ENCODE measurements at places on chromosomes 5 and 9.

DNA sequence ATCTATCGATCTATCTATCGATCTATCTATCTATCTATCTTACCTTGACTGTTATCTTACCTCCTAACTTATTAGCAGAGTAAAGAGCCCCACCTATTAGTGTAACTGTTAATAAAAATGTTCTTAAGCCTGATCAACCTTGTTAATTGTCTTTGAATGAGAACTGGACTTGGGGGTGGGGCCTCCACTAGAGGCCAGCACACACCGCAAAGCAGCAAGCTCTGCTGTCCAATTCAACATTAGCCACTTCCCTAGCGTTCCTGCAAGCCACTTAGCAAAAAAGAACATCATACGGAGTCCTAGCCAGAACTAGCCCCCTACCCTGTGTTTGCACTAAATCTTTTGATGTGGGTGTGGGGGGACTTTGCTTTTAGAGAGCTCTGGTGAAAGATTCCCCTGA lies 515.8 kb downstream of the KDM4C start:
- DNase-seq, result no peak

GRCh38 chr5:178642351-178642909 lies 15.6 kb upstream of the CLK4 start:
- DNase-seq, result no peak

GRCh38 chr9:7937761-7938491 lies 138.3 kb upstream of the DMAC1 start:
- no peak for DNase-seq

DNA sequence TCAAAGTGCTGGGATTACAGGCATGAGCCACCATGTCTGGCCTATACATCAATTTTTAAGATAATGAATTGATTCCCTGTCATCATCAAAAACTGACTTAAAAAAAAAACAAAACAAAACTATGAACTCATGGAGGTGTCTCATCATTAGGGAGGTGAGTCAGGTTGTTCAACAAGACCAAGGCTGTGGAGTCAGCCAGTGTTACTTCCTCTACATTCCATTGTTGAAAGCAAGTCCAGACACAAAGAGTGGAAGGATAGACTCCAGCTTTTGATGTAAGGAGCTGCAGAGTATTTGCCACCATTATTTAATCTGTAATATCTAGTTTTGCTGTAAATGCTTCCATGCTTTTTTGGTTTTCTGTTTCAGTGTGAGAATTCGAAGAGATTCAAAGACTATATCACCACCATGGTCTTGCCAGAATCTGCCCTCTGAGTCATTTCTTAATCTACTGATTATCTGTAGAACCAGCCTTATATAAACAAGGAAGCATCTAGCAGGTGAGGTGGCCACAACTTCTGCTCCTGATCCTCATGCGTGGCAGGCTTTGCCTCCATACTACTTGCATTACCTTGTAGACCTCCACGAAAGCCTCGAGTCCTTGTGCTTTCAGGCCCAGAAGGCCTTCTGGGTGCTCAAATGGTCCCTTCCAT lies 156.1 kb downstream of the FGF1 start:
- no peak for DNase-seq

DNA sequence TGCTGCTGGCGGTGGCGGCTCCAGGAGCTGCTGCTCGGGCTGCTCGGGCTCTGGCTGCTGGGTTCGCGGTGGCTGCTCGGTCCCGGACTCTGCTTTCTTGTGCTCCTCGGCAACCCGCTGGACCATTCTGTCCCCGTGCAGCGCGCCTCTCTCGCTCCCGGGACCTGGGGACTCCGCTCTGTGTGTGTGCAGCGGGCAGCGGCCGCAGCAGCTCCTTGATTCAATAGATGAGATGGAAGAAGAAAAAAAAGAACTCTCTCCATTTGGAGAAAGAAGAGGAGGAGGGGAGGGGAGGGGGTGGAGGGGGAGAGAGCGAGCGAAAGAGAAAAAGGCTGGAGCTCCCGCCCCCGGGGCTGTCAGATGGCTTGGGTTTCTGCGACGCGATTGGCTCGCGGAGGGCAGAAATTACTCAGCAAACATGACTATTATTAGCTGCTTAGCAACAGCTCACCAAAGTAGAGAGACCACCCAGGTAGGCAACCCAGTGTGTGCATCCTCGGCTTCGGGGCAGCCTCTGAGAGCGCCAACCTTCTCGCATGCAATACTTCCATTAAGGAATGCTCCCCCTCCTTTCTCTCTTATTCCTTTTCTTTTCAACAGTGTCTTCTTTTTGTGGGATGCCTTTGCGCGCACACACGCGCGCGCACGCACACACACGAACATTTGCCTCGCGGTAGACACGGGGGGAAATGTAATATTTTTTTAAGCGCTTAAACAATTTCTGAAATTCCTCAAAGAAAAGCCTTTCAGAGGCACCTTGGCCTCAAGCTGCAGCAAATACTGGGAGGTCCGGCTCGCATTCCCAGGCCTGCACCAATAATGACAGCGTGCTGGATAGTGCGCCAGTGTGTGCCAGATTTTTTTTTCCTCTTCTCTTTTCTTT lies 7.6 kb downstream of the PTCH1 start:
- peak; percentile 74 for DNase-seq

DNA sequence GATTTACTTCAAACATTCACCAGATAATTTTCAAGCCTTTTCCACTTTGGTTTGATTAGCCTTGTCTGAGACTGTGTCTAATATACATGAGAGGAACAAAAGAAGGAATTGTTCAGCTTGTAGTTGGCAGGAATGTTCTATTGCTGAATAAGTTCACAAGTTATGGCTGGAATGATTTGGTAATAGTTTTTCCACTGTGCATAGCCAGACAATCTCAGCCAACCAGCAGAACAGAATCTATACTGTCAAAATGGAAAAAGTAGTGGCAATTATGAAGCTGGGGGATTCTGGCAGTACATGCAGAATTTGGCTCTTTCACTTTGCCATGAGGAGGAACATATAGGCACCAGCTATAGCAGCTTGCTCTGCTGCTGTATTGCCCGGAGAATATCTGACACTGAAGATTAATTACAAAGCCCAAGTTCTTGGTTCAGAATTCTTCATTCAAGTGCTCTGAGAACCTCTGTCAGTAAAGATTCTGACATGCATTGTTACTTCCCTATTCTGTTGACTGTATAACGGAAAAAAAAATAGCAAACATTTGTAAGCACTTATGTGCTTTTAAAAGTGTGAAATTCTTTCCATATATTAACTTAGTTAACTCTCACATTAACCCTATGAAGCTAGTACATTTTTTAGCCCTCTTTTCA lies 150.6 kb downstream of the PRR16 start:
- DNase-seq, result no peak
